CD8-positive, alpha-beta T cell (primary cell): ENCODE measurements at places on chromosomes 2 and 18. TPM values are rescaled to one million over a fixed set of nuclear protein-coding genes. Genes with fewer than 3 reads are reported as not detected.

GRCh38 chr2:237488901-237489860 lies 2.1 kb downstream of the MLPH start:
- DNase-seq = no peak

The ITGB6 gene
- not detected for total RNA-seq

The NLRC4 gene
- total RNA-seq = not detected

DNA sequence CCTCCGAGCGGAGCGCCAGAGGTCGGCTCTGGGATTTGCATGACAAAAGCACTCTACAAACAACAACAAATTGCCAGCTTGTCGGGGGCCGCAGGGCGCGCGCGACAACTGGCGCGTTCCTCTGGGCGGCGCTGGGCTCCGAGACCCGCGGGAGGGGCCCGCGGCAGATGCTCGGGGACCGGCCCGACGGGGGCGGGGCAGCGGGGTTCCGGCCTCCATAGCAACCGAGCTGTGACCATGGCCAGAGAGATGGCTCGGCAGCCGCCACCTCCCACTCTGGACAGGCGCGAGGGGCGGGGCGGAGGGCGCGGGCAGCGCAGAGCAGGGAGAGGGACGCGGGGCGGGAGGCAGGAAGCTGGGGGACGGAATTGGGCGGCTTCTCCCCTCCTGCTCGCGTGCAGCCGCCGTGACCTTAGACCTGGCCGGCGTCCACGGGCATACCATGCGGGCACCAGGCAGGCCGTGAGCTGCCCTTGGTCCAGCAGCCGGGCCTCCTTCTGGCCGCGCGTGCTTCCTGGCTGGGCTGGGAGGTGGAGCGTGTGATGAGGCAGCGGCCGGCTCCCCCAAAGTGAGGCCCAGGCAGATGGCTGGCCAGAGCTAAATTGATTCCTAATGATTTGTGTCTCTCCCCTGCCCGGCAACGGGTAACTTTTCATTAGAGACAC lies 171.5 kb downstream of the CELF4 start:
- no peak for DNase-seq

GRCh38 chr2:133365117-133365516 lies 203.1 kb downstream of the NCKAP5 start:
- no peak for DNase-seq

DNA sequence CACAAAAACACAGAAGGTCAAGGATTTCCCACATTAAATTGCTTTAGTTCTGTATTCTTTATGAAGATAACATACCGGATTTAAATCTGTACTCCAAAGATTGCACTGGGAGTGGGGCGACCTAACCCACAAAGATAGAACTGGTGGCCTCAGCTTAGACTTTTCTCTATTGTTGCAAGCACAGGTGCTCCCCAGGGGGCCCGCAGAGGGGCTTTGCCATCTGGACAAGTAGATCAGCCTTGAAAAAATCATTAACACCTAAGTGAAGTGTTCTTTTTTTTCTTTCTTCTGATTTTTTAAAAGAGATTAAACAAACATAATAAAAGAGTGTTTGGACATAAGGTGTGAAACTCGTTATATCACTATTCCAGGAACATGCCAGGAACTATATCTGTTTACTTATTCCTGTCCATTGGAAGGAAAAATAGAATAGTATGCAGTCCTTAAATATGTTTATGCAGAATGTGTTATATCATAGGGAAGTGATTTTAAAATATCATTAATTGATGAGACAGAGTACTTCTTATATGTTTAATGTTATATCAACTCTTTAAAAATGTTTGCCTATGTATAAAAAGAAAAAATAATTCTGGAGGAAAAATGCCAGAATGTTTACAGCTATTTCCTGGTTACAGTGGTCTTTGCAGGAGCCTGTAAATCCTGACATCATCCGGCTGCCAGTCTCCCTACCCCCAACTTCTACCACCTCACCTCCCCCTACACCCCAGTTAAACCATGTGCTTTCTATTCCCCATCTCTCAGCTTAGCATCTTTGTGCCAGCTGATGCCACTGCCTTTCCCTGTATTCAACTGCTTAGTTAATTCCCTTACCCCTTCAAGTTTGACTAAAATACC lies 679.2 kb downstream of the CNTNAP5 start:
- DNase-seq = no peak

- no peak for DNase-seq
These were observed 36.3 kb upstream of the TANC1 start for GRCh38 chr2:158932131-158932645.
